ENCODE measurements at places on chromosomes 3 and 15. TPM values are rescaled to one million over a fixed set of nuclear protein-coding genes. Genes with fewer than 3 reads are reported as not detected.

The KBTBD13 gene
- not detected for total RNA-seq

The NGLY1 gene
- 93.0 TPM for total RNA-seq

DNA sequence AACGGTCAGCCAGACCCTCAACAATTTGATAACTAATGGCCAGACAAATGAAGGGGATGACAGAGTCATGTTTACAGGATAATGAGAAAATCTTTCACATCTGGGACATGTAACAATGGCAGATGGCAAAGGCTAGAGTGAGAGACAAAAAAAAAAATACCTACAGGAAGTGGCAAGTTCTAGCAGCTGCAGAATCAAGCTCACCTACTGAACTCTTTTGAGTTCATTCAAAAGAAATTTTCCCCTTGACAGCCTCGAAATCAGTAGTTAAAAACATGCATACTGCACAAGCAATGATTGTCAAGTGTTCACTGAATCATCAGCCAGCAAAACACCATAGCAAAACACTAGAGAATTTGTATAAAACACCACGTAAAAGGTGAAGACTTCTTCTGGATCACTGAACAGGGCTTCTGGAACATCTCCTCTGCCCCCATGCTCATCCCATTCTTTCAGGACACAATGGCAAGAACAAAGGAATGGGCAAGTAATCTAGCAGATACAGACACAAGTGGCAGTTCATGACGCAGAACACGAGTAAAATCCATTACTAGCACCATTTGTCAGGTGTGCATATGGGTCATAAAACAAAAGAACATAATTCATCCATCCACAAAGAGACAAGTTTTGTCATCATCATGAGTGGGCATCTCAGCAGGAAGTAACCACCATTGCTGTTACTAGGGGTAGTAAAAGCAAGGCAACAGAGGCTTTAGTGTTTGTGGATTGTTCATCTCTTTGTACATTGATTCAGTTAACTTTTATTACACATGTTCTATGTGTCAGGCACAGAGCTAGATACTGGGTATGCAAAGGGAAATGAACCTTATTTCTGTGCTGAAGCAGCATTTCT is 13.8 kb upstream of the KCNMB2 start:
- ATAC-seq, result no peak

- peak; percentile 59 for ATAC-seq
Observed at GRCh38 chr3:158845765-158846350, 44.0 kb downstream of the MFSD1 start.

GRCh38 chr3:156787001-156787400 is 39.2 kb upstream of the LEKR1 start:
- ATAC-seq, result peak; percentile 42

The ACTC1 gene
- not detected for total RNA-seq

The ZNF662 gene
- 0.06 TPM for total RNA-seq

The CCDC39 gene
- not detected for total RNA-seq

- peak; percentile 74 for ATAC-seq
Observed at GRCh38 chr3:11803977-11804892, 42.5 kb downstream of the TAMM41 start.

DNA sequence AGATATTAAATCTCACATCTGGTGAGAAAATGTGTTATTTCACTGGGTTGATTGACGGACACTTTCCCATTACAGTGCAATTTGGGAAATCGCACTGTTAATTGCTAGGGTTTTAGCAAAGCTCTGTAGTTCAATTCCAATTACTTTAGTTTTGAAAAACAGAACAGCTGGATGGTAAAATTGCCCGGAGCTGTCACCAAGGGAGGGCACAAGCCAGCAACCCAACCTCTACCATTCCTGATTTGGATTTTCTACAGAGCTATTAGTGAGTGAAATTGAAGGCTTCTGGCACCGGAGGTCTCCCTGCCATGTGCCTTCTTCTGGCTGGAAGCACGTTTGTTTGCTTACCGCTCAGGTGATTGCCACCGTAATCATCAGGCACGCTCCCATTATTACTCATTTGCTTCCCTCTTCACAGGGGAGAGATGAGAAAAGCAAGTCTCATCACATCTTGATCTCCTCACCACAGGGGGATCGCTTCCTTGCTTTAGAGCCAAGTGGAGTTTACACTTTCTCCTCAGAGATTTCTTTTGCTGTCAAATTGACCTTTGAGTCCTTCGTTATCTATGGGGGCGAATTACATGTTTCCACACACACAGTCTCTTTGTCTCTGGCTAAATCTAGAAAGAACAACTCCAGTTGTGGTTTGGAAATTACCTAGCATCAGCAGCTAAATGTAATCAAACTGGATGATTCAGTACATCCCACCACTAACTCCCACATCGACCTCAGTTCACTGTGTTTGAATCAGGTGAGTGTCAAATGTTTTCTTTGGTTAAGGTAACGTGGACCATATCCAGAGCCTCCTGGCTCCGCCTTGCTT is 421.7 kb upstream of the GOLIM4 start:
- no peak for ATAC-seq

- ATAC-seq, result no peak
Observed at GRCh38 chr3:197399486-197399885, 101.1 kb upstream of the DLG1 start.

- no peak for ATAC-seq
Observed at GRCh38 chr3:167406876-167407492, 26.9 kb upstream of the ZBBX start.

DNA sequence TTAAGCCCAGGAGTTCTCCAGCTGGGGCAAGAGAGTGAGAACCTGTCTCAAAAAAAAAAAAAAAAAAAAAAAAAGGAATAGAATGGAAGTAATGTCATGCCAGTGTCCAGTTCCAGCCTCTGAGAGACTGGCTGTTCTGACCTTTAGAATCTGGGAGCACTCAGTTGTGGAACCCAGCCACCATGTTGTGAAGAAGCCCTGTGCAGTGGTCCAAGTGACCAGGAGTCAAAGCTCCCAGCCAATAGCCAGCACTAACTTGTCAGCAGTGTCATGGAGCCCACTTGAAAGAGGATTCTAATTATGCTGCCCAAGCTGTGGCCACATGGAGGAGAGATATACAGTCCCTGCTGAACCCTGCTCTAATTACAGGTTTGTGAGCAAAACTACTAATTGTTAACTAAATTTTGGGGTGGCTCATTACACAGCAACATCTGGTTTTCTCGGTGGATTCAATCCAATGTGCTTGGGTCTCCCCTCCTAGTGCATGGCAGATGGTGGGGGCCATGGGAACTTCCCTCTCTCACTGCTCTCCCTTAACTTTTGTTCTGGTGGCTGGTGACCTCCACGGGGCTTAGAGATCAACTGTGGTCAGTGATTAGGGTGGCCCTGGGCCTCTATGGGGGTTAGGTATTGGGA is 55.5 kb downstream of the CLEC3B start:
- no peak for ATAC-seq

The KIF15 gene
- 25.3 TPM for total RNA-seq

DNA sequence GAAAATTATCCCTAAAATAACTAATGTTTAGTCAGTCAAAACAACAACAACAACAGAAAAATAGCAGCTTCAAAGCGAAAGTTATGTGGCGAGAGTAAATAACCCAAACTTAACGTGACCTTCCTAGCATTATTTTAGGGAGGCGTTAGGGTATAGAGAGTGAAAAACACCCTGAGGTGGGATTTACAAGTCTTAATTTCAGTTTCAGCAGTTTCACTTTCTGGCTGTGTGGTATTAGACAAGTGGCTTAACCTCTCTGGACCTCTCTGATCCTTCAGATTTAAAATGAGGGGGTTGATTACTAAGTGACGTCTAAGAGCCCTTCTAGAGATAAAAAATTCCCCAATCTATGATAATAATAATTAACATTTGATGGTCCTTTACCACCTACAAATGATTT is 291.2 kb downstream of the ZBTB20 start:
- ATAC-seq, result no peak

DNA sequence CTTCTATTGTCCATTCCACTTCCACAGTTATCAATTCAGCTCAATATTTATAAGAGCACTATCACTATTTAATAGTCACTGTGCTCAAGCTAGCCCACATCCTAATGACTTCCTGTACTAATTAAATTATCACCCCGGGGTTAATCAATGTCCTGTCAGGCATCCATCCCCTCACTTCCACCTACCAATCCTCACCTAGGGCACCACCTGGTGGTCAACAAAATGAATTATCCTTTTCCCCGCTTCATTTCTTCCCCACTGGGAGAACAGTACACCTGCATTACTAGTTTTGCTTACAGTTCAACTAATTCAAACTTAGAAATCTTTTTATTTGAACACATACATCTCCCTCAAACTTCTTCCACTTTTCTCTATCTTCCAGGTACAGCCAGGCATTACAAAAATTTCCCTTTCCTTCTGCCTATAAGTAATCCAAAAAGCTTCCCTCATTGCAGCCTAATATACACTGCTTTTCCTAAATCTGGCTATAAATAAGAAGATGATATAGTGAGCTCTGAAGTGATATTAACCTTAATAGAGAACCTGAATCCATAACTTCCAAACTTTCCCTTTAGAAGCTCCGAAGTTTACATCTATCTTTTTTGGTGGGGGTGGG is 68.5 kb downstream of the TMCC1 start:
- ATAC-seq, result peak; percentile 43

The CFAP100 gene
- total RNA-seq, result not detected

- ATAC-seq, result peak; percentile 6
Observed at GRCh38 chr15:43735416-43735815, 10.8 kb upstream of the PDIA3 start.

The DCBLD2 gene
- 2.5 TPM for total RNA-seq

DNA sequence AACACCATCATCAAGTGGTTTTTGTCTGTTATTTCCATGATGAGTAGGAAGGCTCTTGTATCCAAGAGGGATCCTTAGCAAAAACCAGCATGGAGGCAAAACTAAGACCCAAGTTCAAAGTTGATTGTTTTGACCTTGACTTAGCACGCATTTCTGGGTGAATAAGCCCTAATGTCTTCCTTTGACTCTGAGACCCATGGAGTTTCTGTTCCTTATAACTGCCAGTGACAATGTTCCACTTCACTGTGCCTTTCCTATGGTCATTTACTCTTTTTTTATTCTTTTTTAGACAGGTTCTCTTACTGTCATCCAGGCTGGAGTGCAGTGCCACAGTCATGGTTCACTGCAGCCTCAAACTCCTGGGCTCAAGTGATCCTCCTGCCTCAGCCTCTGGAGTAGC is 118.2 kb upstream of the MRPL3 start:
- ATAC-seq, result no peak

DNA sequence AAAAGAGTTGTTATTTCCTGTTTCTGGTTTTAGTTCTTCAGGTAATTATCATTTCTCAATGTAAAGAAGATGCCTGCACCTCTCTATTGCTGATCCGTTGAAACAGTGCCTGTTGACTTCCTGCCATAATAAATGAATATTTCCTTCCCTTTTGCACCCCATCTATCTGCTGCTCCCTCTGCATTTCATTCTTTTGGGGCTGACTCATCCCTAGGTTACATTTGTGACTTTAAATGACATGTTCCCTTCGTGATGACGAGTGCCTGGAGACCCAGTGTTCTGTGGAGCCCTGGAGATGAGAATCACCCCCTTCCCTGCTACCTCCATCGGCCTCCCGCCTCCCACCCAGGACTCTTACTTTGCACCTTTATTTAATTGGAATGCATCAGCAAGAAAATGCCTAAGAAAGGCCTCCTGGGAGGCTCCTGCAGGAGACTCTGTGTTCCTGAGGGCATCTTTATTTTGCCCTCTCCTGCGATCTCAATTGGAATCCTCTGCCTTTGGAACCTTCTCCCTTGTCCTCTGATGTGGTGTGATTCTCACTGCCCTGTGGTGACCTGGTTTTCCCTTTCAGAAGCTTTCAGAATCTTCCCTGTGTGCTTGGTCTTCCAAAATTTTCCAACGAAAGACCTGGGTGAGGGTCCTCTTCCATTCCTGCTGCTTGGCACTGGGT is 13.7 kb downstream of the LRRK1 start:
- no peak for ATAC-seq

All from activated T-helper 17 cell treated with anti-CD3 and anti-CD28 coated beads, Interleukin-2, amount 50 U/mL, for 72 hours (primary cell).